ENCODE measurements at places on chromosomes 16 and 17.

DNA sequence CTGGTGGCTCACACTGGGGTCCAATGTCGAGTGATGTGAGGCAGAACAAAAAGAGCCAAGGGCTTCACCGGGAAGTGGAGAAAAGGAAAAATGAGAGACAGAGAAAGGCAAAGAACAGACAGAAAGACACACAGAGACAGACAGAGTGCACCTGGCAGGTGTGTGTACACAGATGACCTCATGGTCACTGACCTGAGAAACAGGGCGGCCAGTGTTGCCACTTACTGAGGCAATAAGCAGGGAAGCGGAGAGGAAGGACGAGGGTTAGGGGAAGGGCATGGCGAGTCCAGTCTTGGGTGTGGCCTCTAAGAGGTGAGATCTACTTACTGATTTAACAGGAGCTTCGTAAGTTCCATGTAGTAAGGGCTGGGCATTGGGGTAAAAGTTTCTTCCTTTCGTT is 7.5 kb downstream of the GINS2 start:
- DNase-seq = no peak

DNA sequence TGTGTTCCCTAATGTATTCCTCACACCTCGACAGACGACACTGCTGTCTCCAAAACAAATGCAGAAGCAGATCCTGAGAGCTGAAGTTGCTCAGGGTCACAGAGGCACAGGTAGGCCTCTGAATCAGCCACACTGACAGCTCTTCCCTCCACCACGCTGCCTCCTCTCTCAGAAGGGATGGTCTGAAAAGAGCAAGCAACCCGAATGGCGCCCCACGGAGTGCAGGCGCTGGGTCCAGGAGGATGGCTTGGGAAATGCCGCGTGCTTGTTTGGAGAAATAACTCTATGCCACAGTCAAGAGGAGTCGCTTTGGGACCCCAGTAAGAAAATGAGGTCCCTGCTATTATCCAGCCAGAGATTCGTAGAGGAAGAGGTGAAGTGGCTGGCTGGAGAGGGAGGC is 15.9 kb downstream of the CYB561 start:
- DNase-seq = no peak

DNA sequence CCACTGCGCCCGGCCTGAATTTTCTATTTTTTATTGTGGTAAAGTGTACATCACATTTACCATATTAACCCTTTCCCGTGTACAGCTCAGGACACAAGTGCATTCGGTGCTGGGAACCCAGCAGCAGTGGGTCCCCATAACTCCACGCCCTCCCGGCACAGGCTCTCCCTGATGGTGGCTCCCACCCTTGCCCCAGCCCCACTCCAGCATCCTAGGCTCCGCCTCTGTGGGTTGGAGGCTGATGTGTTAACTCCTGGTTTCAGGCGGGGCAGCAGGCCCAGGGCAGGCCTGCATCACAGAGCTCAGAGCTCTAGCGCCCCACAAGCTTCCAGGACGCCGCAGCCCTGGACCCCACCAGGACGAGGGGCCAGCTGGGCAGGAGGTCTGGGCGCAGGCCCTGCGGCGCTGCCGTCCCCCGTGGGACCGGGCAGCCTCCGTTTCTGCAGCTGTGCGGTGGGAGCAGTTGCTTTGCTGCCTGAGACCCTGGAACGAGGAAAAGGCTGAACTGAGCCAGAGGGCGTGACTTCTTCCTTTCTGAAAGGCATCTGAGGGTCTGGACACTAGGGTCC is 19.6 kb downstream of the ZFPM1 start:
- DNase-seq = no peak

DNA sequence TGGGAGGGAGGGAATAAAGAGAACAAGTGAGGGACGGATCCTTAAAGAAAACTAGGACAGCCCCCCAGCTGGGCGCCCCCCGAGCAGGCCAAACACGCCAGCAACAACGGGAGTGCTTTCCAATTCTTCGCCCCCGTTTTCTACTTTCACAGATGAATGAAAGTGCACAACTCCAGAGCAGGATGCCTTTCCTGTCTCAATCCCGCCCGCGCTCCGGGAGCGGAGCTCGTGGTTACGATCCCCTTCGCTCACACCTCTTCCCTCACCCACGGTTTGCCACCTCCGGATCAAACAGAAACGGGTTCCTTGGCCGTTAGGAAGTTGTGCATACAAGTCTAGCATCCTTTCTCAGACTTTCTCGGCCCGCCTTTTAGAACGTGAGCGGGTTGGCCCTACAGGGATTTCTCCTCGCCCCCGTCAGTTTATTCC is 680 bp downstream of the SKA2 start:
- no peak for DNase-seq

GRCh38 chr16:67641779-67642708 is 2.9 kb upstream of the CARMIL2 start:
- no peak for DNase-seq

DNA sequence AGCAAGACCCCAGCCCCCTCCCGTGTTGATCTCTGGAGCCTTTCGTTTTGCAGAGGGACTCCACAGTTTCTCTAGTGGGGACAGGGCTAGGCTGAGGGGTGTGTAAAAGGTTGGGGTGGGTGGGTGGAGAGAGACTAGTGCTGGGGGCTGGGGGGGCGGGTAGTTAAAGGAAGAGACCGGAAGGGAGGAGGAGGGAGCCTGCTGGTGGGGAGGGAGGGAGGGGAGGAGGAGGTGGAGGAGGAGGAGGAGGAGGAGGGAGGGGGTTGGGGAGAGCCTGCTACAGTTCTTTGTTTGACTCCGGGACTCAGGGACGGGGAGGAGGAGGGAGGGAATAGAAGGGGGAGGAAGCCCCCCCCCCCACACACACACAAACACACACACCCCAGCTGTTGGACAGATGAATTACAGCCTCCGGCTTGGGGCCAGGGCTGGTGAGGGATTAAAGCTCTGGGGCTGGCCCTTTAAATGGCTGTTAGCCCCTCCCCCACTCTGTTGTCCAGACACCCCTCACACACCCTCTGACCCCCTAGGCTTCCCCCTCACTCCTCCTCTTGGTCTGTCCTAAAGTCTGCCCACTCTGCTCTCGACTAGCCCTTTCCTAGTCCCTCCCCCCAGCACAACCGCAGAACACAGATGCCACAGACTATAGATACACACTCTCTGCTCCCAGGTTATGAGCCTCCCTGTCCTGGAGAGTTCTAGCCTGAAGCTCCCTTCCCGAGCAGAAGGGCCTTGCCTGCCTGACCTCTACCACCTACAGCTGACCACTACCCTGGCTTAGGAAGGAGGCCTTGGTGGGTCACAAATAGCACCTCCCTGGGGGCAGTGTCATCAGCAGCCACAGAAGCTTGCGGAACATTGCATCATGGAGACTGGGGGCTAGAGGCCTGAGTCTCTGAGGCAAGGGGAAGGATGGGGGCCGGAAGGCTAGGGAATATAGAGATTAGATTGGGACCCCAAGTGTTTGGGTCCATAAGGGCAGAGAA is 4.4 kb downstream of the KDM6B start:
- DNase-seq = no peak

DNA sequence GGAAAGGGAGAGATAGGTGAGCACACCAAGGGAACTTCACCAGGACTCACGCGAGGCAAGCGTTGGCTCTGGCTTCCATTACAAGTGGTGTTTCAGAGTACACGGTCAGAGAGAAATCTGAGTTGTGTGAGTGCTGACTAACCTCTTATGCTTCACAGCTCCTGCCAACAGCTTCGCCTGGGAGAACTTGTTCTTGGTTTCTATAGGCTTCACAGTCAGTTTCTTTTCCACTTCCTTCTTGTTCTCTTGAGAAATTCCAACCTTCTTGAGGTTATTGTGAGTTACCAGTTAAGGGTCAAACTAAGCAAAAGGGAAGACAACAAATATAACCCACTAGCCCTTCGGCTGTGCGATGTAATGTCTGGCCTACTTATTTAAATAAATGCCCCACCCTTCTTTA is 18.9 kb downstream of the PSME3IP1 start:
- DNase-seq = no peak

DNA sequence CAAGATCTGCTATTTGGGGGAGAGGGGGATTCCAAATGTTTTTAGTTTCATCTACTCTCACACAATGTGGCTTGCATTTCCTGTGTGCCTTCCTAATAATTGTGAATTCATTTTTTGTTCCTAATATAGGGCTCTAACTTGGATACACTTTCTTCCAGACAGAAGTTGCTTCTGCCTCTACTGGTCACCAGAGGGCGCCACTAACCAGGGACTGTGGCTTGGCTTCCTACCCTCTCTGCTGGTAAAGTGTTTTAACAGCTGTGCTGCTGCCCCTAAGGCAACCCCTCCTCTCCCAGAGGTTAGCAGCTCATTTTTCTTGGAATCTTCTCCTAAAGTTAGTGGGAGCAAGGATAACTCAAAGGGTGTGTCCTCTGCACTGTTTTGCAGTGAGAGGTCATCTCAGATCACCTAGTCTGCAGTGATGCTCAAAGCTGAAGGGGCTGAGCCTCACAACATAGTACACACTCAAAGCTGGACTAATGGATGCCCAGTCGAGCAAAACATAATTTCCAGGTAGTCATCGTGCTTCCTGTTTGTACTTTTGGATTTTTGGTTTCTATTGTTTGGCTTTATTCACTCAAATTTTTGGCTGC is 5.0 kb upstream of the PRSS54 start:
- DNase-seq = no peak

- no peak for DNase-seq
Observed at GRCh38 chr17:78951967-78952551, 26.9 kb upstream of the TIMP2 start.

GRCh38 chr16:19940195-19940594 is 55.5 kb upstream of the GPRC5B start:
- DNase-seq = no peak

- DNase-seq = no peak
Observed at GRCh38 chr16:14186007-14186794, 115.1 kb downstream of the MRTFB start.

- DNase-seq = no peak
Observed at GRCh38 chr17:5527601-5528250, 41.4 kb downstream of the MIS12 start.

- no peak for DNase-seq
Observed at GRCh38 chr16:63530208-63530607, 1494.0 kb upstream of the CDH8 start.

GRCh38 chr16:59060207-59060606 is 326.1 kb upstream of the GOT2 start:
- DNase-seq = no peak

GRCh38 chr17:81142301-81143199 is 22.8 kb upstream of the PVALEF start:
- no peak for DNase-seq

DNA sequence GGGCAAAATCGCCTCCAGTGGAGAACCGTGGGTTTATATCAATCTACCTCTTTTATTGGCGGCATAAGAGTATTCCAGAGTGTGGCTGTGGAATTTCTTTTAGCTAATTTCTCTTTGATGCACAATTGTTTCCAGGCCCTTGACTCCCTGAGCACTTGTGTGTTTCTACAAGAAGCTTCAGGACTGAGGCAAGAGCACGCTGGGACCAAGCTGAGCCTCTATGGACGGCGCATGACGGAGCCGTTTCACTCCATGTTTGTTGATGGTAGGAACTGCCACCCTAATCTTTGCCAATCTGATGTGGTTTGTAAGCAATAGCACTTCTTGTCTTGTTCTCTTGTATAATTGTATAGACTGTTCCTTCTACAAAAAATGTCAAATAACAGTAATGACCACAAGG is 11.2 kb upstream of the ANKRD40CL start:
- no peak for DNase-seq

DNA sequence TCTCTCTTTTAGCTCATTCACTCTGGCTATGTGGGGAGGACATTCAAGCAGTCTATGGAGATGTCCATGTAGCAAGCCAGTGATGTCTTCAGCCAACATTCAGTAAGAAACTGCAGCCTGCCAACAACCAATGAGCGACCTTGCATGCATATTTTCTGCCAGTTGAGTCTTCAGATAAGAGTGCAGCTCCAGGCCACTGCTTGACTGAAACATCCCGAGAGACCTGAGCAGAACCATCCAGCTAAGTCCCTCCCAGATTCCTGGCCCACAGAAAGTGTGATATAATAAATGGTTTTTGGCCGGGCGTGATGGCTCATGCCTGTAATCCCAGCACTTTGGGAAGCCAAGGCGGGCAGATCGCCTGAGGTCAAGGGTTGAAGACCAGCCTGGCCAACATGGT is 10.5 kb upstream of the C17orf58 start:
- DNase-seq = no peak

DNA sequence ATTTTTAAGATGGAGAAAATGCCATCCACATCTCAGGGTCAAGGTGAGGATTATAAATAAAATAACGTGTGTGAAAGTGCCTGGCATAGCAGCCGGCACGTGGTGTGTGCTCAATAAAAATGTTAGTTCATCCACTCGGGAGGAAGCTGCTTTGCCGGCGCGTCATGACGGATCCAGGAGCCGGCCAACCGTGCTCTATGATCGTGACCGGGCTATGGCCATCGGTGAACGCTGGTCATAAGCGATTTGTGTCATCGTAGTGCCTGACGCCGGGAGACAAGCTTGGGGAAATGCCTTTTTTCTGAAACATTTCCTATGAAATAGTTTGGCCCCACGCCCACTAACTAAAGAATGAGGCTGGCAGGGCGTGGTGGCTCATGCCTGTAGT is 74.0 kb downstream of the CMC2 start:
- DNase-seq = no peak

DNA sequence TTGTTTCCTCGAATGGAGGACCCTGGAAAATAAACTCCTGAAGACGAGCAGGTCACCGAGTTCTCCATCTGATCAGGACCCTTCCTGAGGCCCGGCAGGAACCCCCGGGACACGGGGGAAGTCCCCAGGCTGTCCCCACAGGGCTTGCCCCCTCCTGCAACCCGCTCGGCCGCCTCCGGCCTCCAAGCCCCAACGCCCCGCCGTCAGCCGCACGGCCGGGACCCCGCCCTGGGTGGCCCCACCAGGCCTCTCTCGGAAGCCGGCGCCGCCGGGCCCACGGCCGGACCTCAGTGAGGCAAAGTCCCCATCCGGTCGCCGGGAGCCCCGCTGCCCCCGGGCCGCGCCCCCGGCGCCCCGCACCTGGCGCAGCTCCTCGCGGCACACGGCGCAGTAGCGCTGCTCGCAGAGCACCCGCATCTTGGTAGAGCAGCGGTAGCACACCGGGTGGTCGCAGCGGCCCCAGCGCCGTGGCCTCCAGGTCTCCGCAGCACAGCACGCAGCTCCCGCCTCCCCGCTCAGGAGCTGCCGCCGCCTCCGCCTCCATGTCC is 383 bp downstream of the ZNF598 start:
- no peak for DNase-seq

- DNase-seq = no peak
Observed at GRCh38 chr17:77379065-77379428, 238.3 kb downstream of the SEC14L1 start.

DNA sequence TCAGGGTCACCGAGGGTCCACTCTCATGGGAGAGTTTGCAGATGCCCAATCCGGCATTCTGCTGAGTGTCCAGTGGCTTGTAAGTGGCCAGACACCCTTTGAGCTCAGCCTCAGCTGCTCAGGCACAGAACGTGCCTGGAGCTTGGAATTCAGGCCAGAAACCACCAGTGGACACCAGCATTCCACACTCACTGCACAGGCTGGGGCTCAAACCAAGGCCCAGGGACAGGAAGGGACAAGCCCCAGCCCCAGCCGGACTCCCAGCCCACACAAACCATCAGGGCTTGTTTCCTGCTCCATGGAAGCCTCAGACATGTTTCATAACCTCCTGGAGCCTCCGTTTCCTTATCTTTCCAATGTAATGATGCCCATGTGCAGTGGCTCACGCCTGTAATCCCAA is 5.0 kb upstream of the NPRL3 start:
- DNase-seq = no peak

GRCh38 chr17:46782250-46782953 is 36.1 kb downstream of the WNT3 start:
- no peak for DNase-seq

Measured in stimulated activated CD8-positive, alpha-beta memory T cell treated with anti-CD3 and anti-CD28 coated beads, Interleukin-2, amount 100 ng/mL, for 1 hour (primary cell).